ENCODE measurements at places on chromosomes 16 and 17.
A peak's percentile ranks its signal among the peaks of the same experiment; 100 is the strongest.

DNA sequence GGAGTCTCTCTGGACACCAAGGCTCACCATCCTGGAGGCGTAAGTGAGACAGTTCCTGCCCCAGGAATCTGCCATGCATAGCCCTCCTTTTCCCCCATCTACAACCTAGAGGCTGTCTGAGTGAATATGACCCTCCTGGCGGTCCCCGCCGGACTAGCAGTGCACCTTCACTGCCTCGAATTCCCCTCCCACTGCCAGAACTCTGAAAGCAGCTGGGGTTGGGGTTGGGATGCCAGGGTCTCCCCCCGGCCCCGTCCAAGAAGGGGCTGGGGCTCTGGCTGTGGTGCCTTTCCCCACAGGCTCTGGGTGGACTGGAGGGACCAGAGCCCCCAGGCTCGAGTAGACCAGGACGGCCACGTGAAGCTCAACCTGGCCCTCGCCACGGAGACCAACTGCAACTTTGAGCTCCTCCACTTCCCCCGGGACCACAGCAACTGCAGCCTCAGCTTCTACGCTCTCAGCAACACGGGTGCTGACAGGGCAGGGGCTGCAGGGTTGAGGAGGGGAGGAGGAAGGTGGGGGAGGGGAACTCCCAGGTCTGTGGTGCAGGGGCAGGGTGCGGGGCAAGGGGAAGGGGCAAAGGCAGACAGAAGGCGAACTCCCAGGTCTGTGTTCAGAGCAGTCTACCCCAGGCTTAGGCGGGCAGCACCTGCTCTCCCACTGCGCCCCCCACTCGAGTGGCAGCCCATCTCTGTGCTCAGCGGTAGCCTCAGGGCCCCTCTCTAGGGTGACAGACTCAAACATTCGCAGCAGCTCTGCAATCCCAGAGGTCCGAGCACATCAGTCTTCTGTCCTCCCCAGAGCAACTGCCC lies 1.2 kb downstream of the ZACN start:
- no peak for DNase-seq

DNA sequence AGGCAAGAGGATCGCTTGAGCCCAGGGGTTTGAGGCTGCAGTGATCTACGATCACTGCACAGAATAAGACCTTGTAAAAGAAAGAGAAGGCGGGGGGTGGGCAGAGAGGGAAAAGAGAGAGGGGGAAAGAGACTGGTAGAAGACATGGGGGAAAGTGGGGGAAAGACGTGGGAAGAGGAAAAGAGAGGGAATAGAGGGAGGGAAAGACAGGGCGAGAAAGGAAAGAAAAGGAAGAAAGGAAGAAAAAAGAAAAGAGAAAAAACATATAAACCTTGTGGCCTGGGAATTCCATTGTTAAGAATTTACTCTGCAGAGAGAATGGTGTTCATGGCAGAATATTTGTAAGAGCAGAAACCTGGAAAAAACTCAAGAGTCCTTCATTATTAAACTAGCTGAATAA lies 120.4 kb downstream of the RMI2 start:
- DNase-seq = no peak

GRCh38 chr17:78131172-78132083 lies 857 bp downstream of the TMC8 start:
- peak; percentile 47 for DNase-seq

GRCh38 chr16:85289760-85290625 lies 177.7 kb upstream of the CIBAR2 start:
- no peak for DNase-seq

- no peak for DNase-seq
These were observed 1.4 kb upstream of the CD2BP2 start for GRCh38 chr16:30356401-30357084.

DNA sequence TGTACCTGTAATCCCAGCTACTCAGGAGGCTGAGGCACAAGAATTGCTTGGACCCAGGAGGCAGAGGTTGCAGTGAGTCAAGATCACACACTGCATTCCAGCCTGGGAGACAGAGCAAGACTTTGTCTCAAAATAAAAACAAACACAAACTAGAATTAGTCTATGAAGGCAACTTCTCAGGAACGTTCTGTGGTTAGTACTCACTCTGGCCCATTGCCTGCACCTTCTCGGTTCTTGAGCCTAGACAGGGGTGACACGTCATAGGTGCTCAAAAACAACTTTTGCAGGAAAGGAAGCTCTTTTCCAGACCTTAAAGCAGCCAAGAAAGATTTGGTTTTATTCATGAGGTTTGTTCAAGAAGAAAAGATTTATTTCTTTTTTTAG lies 22.3 kb upstream of the CNOT1 start:
- no peak for DNase-seq

GRCh38 chr17:15268461-15268860 lies 3.3 kb upstream of the PMP22 start:
- no peak for DNase-seq
